ENCODE measurements at places on chromosomes 16 and 17. TPM values are rescaled to one million over a fixed set of nuclear protein-coding genes. Genes with fewer than 3 reads are reported as not detected.

The SLFN14 gene
- not detected for total RNA-seq

The MRPS34 gene
- total RNA-seq, result 98.1 TPM

DNA sequence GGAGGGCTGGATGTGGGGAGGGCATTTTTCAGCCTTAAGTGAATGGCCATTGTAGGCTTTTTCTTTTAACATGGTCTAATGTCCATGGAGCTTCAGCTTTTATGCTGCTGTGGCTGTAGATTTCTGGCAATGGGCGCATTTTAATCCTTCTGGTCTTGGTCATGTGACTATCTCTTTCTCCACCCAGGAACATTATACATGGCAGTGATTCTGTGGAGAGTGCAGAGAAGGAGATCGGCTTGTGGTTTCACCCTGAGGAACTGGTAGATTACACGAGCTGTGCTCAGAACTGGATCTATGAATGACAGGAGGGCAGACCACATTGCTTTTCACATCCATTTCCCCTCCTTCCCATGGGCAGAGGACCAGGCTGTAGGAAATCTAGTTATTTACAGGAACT lies 4.7 kb upstream of the NME2 start:
- H3K27me3 ChIP-seq, result no peaks in the 10 kb centered on the region
- H3K4me3 ChIP-seq, result no peak overlapping the region
- DNase-seq, result no peak
- H3K4me1 ChIP-seq, result peaks cover 14% of the 10 kb centered on the region

- no peaks in the 10 kb centered on the region for H3K36me3 ChIP-seq
- H3K27me3 ChIP-seq, result peaks cover 14% of the 10 kb centered on the region
- H3K4me1 ChIP-seq, result no peaks in the 10 kb centered on the region
- H3K4me3 ChIP-seq, result no peak overlapping the region
- no peak overlapping the region for H3K27ac ChIP-seq
Measured at GRCh38 chr17:46895171-46895570, 27.8 kb upstream of the GOSR2 start.

DNA sequence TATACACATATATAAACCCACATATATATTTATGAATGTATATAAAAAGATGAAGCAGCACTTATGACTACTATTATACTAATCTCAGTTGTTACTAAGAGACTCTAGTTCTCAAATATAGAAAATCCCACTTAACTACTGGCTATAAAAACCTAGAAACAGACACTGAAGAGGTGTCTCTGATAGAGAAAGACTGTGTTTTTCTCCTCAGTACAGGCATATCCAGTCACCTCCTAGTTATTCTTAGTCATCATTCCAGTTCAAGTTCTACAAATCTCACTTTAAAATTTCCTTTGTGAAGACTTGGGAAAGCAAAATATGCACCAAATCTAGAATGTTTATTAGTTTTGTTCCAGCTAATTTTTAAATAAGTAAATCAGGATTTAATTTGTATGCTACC lies 93.9 kb downstream of the STH start:
- no peak overlapping the region for H3K27ac ChIP-seq
- DNase-seq, result no peak
- no peaks in the 10 kb centered on the region for H3K27me3 ChIP-seq
- peaks cover 40% of the 10 kb centered on the region for H3K4me1 ChIP-seq

GRCh38 chr16:69568676-69569075 lies 2.9 kb downstream of the NFAT5 start:
- H3K27me3 ChIP-seq, result no peaks in the 10 kb centered on the region
- peak overlapping the region; percentile 56 for H3K27ac ChIP-seq
- no peak for DNase-seq

DNA sequence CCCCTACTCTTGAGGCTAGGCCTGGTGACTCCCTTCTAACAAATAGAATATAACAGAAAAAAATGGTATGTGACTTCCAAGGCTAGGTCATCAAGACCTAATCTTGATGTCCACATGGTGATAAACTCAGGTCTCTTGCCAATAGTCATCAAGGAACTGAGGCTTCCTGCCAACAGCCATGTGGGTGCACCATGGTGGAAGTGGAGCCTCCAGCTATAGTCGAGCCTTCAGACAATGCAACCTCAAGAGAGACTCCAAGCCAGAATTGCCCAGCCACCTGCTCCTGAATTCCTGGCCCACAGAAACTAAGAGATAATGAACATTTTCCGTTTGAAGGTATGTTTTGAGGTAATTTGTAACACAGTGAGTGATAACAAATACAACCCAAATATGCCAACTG lies 55.9 kb upstream of the SREBF1 start:
- no peak for DNase-seq
- H3K36me3 ChIP-seq, result no peaks in the 10 kb centered on the region
- H3K4me3 ChIP-seq, result no peak overlapping the region
- H3K27me3 ChIP-seq, result no peaks in the 10 kb centered on the region
- no peak overlapping the region for H3K27ac ChIP-seq
- H3K4me1 ChIP-seq, result no peaks in the 10 kb centered on the region

DNA sequence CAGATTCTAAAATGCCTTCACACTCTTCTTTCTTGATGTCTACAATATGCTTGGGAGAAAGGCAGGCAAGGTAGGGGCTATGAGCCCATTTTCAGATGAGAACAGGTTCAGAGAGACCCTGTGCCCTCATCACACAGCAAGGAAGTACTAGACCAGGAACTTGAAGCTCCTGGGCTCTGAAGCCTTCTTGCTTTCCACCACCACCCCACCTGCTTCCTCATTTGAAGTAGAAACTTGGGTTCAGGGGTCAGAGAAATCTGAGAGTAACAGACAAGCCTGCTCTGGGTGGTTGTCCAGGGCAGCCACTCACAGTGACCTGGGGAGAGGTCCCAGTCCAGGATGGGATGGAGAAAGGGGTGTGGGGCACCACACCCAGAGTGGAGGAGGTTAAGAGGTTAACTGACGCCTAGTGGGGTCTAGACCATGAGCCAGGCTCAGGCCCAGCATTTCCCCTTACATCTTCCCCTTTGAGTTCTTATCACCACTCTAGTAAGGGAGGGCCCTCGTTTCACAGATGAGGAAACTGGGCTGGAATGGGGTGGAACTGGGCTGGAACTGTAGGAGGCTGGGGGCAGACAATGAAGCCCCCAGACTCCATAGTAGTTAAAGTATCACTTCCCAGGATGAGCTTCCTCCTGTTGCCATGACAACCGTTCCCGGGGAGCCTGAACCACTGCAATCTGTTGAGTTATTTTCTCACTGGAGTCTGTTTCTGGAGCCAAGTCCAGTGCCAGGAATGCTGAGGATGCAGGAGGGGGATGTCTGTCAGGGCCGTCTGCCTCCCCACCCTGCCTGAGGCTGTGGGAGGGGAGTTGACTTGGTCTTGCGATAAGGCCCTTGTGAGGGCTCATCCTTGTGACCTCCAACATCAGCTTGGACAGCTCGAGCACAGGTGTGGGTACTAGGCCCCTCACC lies 16.2 kb upstream of the PHF12 start:
- H3K27me3 ChIP-seq, result peaks cover 9% of the 10 kb centered on the region
- no peak for DNase-seq
- H3K4me1 ChIP-seq, result no peaks in the 10 kb centered on the region
- H3K27ac ChIP-seq, result peak overlapping the region; percentile 16
- no peaks in the 10 kb centered on the region for H3K36me3 ChIP-seq
- no peak overlapping the region for H3K4me3 ChIP-seq

GRCh38 chr17:73184136-73184993 lies 8.5 kb upstream of the COG1 start:
- DNase-seq, result no peak
- H3K27me3 ChIP-seq, result no peaks in the 10 kb centered on the region
- no peak overlapping the region for H3K4me3 ChIP-seq
- H3K27ac ChIP-seq, result no peak overlapping the region
- no peaks in the 10 kb centered on the region for H3K36me3 ChIP-seq
